Naive thymus-derived CD4-positive, alpha-beta T cell (primary cell): ENCODE measurements at places on chromosomes 3 and 15. TPM values are rescaled to one million over a fixed set of nuclear protein-coding genes. Genes with fewer than 3 reads are reported as not detected.
A peak's percentile ranks its signal among the peaks of the same experiment; 100 is the strongest.

DNA sequence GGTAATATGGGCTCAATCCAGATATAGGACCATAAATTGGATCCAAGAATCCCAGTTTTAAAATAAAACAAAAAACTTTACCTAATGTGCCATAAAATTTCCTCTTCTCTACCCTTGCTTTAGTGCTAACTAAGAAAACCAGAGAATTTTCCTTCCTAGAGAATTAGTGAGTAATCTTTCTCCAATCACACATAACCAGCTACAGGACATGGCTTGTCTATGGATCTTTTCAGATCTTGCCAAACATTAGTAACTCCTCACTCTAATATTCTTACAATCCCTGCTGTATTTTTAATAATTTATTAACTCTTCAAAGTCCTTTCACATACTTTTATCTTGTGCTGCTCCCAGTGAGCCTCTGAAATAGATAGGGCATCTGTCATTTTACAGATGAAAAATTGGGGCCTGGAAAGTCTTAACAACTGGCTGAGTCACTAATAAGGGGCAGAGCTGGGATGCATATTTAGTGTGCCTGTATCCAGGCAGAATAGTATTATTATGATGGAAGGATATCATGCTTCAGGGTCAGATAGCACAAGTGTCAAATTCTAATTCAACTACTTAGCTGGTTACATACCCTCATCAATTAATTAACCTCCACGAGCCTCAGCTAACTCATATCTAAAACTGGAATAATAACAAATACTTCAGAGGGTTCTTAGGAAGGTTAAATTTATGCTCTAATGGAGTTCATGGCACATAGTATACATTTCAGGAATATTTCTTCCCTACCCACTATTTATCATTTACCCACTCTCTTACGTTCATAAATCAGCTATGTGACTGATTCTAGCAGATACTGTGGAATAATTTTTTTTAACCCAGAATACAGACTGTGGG lies 5.6 kb downstream of the ZBED2 start:
- H3K4me1 ChIP-seq, result no peaks in the 10 kb centered on the region
- no peaks in the 10 kb centered on the region for H3K27me3 ChIP-seq
- H3K27ac ChIP-seq, result no peak overlapping the region
- no peak overlapping the region for H3K4me3 ChIP-seq
- H3K36me3 ChIP-seq, result no peaks in the 10 kb centered on the region

DNA sequence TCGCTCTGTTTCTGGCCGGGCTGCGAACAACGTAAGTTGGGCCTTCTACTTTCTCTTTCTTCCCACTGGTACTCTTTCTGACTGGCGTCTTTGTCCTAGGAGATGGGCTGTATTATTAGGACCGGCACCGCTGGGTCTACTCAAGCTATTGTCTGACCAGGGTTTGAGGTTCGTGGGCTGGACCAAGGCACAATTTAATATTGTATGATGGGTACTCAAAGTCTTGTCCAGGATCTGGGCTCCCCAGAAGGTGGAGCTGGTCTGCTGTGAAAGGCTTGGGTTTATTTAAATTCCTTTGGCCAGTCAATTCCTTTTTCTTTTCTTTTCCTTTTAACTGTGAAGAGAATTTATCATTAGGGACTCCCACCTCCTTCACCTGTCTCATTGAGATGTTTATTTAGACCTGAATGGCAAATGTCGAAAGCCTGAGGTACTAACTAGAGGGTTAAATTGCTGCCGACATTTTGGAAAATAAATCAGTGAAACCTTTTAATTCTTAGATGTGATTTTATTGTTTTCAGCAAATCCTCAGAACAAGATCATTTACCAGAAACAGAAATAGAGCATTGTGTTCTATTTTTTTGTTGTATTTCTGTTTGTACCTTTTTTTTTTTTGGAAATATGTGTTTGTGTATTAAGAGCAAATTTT lies 410 bp downstream of the LRRC49 start:
- no peak for DNase-seq
- no peaks in the 10 kb centered on the region for H3K4me1 ChIP-seq
- no peak overlapping the region for H3K27ac ChIP-seq
- peak overlapping the region; percentile 59 for H3K4me3 ChIP-seq
- no peaks in the 10 kb centered on the region for H3K36me3 ChIP-seq

DNA sequence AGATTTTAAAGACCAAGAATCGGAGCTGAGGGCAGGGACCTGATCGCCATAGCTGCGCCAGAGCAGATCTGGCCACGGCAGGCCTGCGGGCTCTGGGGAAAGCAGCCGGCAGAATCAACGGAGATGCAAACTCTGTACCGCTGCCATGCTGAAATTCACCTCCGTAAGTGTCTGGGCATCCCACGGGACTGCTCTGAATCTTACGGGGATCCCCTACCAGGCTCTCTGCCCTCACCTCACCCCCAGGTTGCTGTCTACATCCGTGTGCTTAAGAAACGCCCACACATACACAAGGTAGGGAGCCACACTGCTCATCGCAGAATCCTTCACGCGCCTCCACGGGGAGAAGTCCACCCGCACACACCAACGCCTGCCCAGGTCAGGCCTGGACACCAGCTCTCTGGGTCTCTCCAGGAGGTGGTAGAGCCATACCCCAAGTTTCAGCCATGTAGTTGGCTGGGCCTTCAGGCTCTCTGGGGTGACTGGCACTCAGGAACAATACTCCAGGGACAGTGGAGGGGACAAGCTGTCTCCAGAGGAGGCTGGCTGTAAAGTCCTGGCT lies 33.5 kb downstream of the FAM174B start:
- no peaks in the 10 kb centered on the region for H3K27me3 ChIP-seq
- H3K27ac ChIP-seq, result no peak overlapping the region
- H3K36me3 ChIP-seq, result no peaks in the 10 kb centered on the region
- no peaks in the 10 kb centered on the region for H3K4me1 ChIP-seq
- H3K4me3 ChIP-seq, result no peak overlapping the region
- DNase-seq, result no peak

DNA sequence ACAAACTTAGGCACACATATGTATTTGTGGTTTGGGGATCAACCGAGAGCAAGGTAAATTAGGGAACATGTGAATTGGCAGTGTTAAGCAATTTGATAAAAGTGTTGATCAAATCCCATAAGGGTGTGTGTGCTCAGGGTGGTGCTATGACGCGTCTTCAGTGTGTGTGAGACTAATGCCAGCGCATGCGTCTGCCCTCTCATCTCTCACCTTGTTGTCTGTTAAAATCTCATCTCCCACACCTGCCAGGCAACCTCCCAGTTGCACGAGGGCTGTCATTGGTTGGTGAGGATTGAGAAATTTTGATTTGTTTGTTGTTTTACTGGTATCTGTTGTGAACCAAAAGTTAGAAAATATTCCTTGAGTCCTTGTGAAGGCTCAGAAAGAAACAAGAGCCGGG lies 137.2 kb upstream of the ICE2 start:
- no peak overlapping the region for H3K27ac ChIP-seq
- H3K4me3 ChIP-seq, result no peak overlapping the region
- no peaks in the 10 kb centered on the region for H3K4me1 ChIP-seq
- no peaks in the 10 kb centered on the region for H3K36me3 ChIP-seq
- H3K27me3 ChIP-seq, result no peaks in the 10 kb centered on the region

DNA sequence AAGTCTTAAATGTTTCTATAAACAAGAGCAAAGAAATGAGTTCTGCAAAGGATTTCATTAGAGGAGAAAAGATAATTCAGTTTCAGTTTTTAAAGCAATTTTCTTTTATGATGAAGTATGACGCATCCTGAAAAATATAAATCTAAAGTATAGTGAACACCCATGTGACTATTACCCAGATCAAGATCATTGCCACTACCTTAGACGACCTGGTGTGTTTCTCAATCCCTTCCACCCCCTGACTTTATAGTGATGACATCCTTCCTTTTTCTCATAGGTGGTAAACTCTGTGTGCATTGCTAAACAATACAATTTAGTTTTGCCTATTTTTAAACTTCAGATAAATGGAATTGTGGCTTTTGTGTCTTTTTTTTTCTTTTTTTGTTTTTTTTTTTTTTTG lies 8.4 kb downstream of the STT3B start:
- peak overlapping the region; percentile 37 for H3K27ac ChIP-seq
- no peak for DNase-seq
- H3K27me3 ChIP-seq, result no peaks in the 10 kb centered on the region

- H3K4me1 ChIP-seq, result no peaks in the 10 kb centered on the region
- no peak overlapping the region for H3K27ac ChIP-seq
Measured at GRCh38 chr3:50519471-50520089, 16.1 kb upstream of the CACNA2D2 start.

GRCh38 chr3:66404197-66404596 lies 96.6 kb downstream of the LRIG1 start:
- no peaks in the 10 kb centered on the region for H3K36me3 ChIP-seq
- H3K4me3 ChIP-seq, result no peak overlapping the region
- no peak overlapping the region for H3K27ac ChIP-seq
- H3K27me3 ChIP-seq, result no peaks in the 10 kb centered on the region
- H3K4me1 ChIP-seq, result no peaks in the 10 kb centered on the region

DNA sequence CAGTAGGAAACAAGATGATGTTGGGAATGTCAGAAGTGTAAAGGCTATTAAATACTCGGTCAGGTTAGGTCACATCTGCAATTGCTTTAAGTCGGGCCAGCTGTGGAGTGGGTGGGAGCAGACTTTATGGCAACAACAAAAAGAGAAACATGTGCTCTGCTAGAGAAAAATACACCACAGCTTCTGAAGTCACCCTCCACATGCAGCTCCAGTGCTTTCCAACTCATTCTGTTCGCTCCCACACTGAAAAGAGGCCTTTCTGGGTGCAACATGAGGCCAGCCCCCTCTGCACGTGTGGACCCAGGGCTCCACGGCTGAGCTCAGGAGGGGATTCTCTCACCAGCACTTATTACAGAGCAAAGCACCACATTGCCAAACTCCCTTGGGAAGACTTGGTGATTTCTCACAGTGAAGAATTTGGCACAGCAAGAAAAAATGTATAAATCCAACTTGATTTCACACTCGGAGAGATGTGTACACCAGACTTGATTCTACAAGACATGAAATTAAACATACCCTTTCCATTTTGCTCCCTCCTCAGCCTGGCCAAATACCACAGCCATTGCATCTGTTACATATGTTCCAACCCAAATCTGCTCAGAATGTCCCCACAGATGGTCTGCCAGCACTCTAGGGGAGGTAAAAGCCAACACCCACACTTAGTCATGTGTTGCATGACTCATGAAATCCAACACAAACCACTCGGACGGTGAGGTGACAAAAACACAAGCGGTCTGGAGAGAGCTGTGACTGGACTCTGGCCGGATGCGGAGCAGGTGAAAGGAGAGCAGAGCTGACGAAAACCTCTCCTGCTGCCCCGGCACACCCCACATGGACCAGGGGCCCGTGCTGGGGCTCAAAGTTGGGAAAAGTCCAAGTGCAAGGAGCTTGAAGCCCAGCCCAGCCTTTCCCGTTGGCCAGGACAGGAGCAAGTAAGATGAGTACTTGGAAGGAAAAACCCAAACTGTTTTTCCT lies 74.6 kb downstream of the ITGB5 start:
- DNase-seq, result no peak
- no peaks in the 10 kb centered on the region for H3K36me3 ChIP-seq
- H3K27ac ChIP-seq, result no peak overlapping the region

DNA sequence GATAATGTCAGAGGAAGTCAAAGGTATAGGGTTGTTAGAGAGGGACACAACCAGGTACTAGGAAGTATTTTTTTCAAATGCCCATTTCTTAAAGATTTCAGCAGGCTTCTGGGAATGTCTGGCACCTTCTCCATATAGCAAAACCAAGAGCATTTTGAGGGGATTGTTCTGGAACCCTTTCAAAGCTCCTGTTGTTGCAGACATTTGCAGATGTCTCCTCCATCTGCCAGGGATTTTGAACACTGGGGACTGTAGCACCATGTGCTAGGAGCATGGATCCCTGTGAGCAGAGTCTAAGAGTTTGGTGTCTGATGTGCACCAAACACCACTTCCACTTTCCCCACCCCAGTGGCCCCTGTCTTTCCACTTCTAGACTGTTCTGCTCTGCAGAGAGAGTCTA lies 206.0 kb upstream of the KBTBD8 start:
- H3K36me3 ChIP-seq, result no peaks in the 10 kb centered on the region
- no peaks in the 10 kb centered on the region for H3K4me1 ChIP-seq
- no peak overlapping the region for H3K27ac ChIP-seq
- H3K27me3 ChIP-seq, result no peaks in the 10 kb centered on the region

DNA sequence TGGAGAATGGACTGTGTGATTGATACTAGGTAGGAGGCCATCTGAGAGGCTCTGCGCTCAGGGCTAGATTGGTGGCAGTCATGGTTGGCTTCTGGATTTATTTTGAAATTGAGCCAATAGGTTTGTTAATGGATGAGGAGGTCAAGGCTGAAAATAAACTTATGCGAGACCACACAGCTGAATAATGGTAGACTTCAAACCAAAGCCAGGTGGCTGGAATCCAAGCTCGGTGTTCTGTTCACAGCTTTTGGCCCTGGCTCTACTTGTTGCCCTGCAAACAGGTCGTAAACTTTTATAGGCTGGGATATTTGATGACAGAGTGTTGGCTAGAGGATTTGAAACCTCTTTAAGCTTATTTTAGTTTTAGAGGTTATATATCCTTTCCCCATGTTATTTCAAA lies 160.4 kb downstream of the CHL1 start:
- H3K4me1 ChIP-seq, result no peaks in the 10 kb centered on the region
- no peaks in the 10 kb centered on the region for H3K27me3 ChIP-seq
- DNase-seq, result no peak
- no peak overlapping the region for H3K27ac ChIP-seq
- no peak overlapping the region for H3K4me3 ChIP-seq

DNA sequence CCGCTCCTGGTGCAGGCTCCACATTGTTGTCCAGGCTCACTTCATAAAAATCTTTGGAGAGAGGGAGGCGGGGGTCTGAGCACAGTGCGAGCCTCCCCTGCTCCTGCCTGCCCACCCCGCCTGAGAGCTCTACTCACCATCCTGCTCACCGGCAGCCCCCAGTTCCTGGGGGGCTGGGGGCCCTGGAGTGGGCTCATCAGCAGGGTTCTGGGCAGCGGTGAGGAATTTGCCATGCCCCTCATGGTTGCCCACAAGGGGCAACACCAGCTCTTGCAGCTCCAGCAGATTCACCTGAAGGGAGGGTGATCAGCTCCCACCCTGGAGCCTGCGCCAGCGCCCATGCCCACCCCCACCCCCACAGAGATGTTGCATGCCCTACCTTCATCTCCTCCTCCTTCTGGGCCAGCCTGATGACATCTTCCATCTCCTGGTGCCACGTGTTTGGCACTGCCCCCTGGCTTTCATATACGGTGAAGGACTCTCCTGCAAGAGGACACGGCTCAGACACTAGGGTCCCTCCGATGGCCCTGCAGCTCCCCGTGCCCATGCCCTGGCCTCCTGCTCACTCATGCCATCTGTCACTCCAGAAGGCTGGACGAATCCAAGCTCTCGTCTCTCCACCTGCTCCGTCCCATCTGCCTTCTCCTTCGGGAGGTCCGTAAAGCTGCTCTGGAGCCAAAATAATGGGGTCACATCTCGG lies 162.1 kb downstream of the TBC1D2B start:
- H3K27me3 ChIP-seq, result no peaks in the 10 kb centered on the region
- no peaks in the 10 kb centered on the region for H3K4me1 ChIP-seq
- no peaks in the 10 kb centered on the region for H3K36me3 ChIP-seq
- no peak for DNase-seq
- no peak overlapping the region for H3K4me3 ChIP-seq

The AVEN gene
- 6.8 TPM for polyA plus RNA-seq

The ATXN7 gene
- 29.8 TPM for polyA plus RNA-seq
